ENCODE measurements at places on chromosomes 5 and 9.
A peak's percentile ranks its signal among the peaks of the same experiment; 100 is the strongest.

DNA sequence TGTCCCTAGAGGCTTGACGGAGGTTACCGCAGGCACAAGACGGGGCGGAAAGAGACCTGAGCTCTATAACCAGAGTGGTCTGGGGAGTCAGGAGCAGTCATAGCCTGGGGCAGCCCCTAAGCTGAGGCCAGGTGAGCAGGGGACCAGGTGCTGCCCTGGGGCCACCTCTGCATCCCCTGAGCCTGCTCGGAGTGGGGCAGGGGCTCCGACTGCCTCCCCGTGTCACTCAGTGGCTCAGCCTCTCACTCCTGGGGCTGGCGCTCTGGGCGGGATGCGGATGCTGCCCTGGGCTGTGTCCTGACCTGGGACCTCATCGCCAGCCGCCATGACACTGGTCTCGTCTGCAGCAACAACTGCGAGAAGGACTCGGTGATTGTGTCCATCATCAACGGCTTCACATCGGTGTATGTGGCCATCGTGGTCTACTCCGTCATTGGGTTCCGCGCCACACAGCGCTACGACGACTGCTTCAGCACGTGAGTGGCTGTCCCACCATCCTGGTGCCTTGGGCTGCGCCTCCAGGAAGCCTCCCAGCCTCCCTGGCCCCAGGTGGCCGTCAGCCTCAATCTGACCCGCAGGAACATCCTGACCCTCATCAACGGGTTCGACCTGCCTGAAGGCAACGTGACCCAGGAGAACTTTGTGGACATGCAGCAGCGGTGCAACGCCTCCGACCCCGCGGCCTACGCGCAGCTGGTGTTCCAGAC is 8.8 kb upstream of the SLC6A18 start:
- H3K27me3 ChIP-seq, result no peaks in the 10 kb centered on the region
- H3K27ac ChIP-seq, result no peak overlapping the region
- no peak overlapping the region for H3K4me3 ChIP-seq
- peak; percentile 7 for DNase-seq
- no peaks in the 10 kb centered on the region for H3K4me1 ChIP-seq
- no peaks in the 10 kb centered on the region for H3K36me3 ChIP-seq

- H3K27ac ChIP-seq, result no peak overlapping the region
- H3K4me1 ChIP-seq, result no peaks in the 10 kb centered on the region
- H3K27me3 ChIP-seq, result no peaks in the 10 kb centered on the region
- no peak overlapping the region for H3K4me3 ChIP-seq
These were observed 125.0 kb downstream of the DTWD2 start for GRCh38 chr5:118863345-118863744.

DNA sequence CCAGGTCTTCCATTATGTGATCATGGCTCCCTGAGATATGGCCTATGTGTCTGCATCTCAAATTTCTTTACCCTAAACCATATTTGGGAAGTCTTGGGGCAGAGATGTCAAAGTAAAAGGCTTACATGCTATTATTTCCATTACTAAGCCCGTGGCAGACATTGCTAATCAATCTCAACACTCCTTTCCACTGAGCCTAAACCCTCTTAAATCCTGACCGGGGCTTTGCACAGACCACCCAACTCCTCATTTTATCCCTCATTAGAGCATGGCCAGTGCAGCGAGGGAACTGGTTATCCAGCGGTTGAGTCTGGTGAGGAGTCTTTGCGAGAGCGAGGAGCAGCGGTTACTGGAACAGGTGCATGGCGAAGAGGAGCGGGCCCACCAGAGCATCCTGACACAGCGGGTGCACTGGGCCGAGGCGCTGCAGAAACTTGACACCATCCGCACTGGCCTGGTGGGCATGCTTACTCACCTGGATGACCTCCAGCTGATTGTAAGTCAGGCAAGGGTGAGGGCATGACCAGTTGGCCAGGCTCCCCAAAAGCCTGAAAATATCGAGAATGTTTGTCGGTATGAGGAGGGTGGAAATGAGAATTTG is 11.0 kb downstream of the BSPRY start:
- H3K27ac ChIP-seq, result no peak overlapping the region
- H3K27me3 ChIP-seq, result no peaks in the 10 kb centered on the region
- H3K36me3 ChIP-seq, result no peaks in the 10 kb centered on the region
- H3K4me1 ChIP-seq, result peaks cover 12% of the 10 kb centered on the region

DNA sequence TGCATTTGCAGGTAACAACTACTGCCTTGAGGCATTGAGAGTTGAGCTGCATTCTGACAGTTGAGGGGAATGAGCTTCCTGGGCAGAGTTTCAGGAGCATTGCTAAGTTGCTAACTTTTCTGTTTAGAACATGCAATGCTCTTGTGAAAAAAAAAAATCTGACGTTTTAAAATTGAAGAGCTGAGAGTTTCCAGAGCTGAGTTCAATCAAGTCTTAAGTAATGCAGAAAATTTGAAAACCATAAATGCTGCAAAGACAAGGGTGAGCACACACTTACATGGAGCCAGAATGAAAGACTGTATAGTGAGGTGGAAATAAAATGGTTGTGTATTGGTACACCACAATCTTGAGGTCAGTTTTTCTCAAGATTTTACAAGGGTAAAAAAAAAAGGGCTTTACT is 166.0 kb downstream of the GABRB2 start:
- no peaks in the 10 kb centered on the region for H3K36me3 ChIP-seq
- H3K4me3 ChIP-seq, result no peak overlapping the region
- H3K4me1 ChIP-seq, result peaks cover under 1% of the 10 kb centered on the region
- no peak overlapping the region for H3K27ac ChIP-seq
- no peak for DNase-seq

GRCh38 chr5:123351240-123351639 is 72.0 kb downstream of the CEP120 start:
- peaks cover 22% of the 10 kb centered on the region for H3K36me3 ChIP-seq
- no peak overlapping the region for H3K27ac ChIP-seq
- DNase-seq, result no peak
- H3K27me3 ChIP-seq, result no peaks in the 10 kb centered on the region
- peaks cover 3% of the 10 kb centered on the region for H3K4me1 ChIP-seq

DNA sequence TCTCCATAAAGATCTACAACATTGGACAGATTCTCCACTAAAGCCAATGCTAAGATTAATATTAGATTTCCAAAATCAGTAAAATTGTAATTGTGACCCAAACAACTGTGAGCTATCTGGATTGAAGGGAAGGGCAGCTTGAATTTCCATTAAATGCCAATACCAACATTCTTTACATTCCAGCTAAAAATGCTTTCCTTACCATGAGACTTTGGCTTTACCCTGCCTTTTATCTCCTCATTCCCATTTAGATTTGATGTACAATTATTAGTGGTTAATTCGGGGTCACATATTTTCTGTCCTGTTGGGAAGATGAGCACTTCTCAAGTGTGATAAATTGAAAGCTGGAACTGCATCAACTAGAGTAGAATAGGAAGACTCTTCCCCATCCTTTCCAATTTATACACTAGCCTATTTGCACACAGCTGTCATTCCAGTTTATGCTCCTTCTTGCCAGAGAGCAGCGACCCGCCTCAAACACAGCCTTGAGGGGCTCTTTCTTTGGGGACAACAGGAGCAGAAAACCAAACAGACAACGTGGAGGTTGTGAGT is 33.1 kb upstream of the MYOT start:
- H3K4me1 ChIP-seq, result peaks cover 23% of the 10 kb centered on the region
- no peak overlapping the region for H3K4me3 ChIP-seq
- DNase-seq, result no peak
- no peaks in the 10 kb centered on the region for H3K27me3 ChIP-seq

GRCh38 chr5:139774980-139775661 is 20.5 kb upstream of the PSD2 start:
- H3K4me1 ChIP-seq, result peaks cover 11% of the 10 kb centered on the region
- H3K36me3 ChIP-seq, result no peaks in the 10 kb centered on the region
- DNase-seq, result peak; percentile 97
- peaks cover 28% of the 10 kb centered on the region for H3K27me3 ChIP-seq
- peak overlapping the region; percentile 34 for H3K4me3 ChIP-seq

DNA sequence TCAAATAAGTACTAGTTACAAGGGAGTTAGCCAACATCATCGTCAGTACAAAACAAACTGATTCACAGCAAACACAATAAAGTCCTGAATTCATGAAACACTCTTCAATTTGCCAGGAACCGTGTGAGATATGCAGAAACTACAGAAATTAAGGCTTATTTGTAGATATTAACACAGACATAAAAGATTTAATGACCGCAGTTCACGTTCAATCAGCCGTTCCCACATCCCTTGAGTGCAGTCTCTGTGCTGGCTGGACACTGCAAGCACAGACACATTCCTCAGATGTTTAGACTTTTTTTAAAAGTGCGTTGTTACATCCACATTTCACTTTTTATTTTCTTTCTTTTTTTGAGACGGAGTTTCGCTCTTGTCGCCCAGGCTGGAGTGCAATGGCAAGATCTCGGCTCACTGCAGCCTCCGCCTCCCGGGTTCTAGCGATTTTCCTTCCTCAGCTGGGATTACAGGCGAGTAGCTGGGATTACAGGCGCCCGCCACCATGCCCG is 566 bp upstream of the CEP78 start:
- no peaks in the 10 kb centered on the region for H3K27me3 ChIP-seq
- no peak for DNase-seq
- peak overlapping the region; percentile 99 for H3K27ac ChIP-seq

DNA sequence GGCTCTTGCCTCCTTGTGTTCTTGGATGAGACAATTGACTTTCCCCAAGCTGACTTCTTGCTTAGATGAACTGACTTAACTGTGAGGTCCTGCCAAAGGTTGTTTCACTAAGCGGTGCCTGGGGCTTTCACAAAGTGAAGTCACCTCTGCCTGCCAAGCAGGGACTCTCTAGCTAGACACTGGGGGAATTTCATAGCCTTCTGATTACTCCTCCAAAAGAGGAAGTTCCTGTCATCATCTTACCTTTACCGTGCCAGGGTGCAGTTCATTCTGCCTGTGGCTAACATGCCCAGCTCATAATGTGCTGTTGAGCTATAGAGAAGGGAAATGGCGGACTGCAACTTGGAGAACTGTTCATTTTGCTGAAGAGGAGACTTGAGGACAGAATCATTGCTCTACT is 472.0 kb upstream of the WWC1 start:
- H3K36me3 ChIP-seq, result no peaks in the 10 kb centered on the region
- no peak overlapping the region for H3K27ac ChIP-seq
- H3K4me1 ChIP-seq, result peaks cover 26% of the 10 kb centered on the region
- H3K27me3 ChIP-seq, result no peaks in the 10 kb centered on the region
- DNase-seq, result no peak

- no peaks in the 10 kb centered on the region for H3K36me3 ChIP-seq
- no peaks in the 10 kb centered on the region for H3K27me3 ChIP-seq
- peaks cover 19% of the 10 kb centered on the region for H3K4me1 ChIP-seq
- DNase-seq, result no peak
These were observed 485.8 kb downstream of the NTRK2 start for GRCh38 chr9:85155352-85155751.

- peak overlapping the region; percentile 98 for H3K27ac ChIP-seq
- H3K27me3 ChIP-seq, result peaks cover 8% of the 10 kb centered on the region
- peak overlapping the region; percentile 96 for H3K4me3 ChIP-seq
- peak; percentile 70 for DNase-seq
These were observed 753 bp upstream of the STC2 start for GRCh38 chr5:173328844-173329490.
